ENCODE measurements at places on chromosomes 3 and 15.

DNA sequence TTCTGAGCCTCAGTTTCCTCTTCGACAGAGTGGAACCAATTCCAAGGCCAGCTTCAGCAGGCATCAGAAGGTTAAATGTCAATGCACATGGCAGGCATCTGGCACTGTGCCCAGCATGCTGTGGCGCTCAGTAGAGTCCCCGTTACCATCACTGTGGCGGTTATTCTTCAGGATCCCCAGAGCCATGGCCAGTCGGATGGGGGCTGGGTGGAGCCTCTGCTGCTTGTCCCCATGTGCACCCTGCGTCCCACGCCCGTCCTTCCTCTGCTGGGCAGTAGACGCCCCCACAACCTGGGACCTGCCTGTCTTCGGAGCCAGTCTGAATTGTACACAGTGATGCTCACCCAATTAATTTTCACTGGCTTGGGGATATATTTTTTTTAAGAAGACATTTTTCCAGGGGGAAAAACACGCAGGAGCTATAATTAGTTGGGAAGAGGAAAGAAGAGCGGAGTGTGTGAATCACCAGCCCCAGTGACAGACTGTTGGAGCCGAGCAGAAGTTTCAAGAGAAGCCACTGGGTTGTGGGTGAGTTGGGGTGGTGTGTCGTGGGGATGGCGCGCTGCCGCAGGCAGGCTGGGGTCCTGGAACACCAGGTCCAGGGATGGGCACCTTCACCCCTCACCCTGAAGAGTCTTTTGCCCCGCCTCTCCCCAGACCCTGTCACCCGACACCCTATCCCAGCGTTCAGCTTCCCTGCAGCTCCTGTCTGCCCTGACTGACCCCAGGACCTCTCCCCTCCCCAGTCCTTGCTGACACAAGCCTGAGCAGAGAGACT lies 26.8 kb upstream of the RPL29 start:
- peak; percentile 43 for DNase-seq

DNA sequence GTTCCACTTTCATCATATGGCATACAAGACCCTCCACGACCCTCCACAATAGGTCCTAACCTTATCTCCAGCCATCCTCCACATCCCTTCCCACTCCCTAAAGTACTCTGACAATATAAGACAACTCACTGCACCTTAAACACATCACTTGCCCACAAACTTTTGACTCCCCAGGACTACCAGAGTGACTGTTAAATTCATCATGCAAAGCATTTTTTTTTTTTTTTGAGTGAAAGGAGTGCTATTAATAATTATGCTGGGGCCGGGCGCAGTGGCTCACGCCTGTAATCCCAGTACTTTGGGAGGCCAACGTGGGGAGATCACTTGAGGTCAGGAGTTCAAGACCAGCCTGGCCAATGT lies 55.8 kb downstream of the OSBPL10 start:
- no peak for DNase-seq

DNA sequence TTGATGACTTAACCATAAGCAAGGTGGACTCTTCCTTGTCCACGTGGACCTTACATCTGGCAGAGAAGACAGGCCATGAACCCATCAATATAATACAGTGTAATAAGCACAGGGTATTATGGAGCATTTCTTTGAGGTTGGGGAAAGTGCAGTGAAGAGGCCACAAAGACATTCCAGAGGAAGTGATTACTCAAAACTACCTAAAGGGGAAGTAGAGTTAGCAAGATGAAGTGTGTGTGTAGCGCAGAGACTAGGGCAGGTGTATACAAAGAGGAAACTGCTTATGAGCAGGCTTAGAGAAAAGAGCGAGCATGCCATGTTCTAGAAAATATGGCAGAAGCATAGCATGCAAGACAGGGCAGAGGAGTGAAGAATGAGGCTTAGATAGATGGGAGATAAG lies 17.9 kb downstream of the CP start:
- DNase-seq, result no peak

DNA sequence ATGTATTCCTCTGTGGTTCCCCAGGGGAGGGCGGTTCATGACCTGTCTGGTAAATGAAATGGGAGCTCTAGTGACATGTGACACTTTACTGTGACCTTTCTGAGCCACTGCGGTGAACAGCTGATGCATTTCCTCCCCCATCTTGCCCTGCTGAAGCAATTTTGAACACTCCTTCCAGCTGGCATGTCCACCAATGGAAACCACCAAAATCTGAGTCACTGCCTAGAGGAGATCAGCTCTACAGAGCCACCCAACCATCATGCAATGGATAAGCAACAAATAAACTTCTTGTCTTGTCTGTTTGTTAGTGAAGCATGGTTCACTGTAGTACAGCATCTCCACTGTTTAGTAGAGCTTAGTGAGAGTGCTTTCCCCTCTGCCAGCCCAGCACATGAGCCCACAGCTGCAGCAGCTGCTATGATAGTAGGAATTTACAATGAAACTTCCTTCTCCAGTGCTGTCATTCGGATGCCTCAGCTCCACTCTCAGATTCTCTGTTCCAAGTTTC lies 479.4 kb downstream of the NTRK3 start:
- DNase-seq, result no peak

DNA sequence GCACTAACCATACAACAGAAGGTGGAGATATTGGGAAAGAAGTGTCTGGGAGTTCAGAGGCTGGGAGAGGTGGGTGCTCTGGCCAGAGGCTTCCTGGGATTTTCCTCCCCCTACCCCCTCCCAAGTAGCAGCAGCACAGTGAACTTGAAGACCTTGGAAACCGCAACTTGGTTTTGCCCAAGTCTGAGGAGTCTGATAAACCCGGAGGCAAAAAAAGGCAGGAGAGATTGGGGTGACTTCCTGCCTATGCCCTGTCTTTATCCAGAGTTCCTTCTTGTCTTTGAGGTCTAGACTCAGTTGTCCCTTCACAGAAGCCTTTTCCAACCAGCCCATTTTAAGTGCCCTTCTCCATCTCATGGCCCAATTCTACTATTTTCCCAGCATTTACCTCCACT lies 25.4 kb upstream of the THRB start:
- DNase-seq, result no peak

Data from GM23338 (cell line).